ENCODE measurements at places on chromosomes 13 and 19.

GRCh38 chr13:108313382-108313781, 43.9 kb downstream of the TNFSF13B start:
- DNase-seq = no peak

- DNase-seq = no peak
Observed at GRCh38 chr19:1796395-1797142, 15.5 kb downstream of the ATP8B3 start.

- DNase-seq = no peak
Observed at GRCh38 chr19:35901854-35902661, at the start of gene HCST. HCST (plus strand) TSS chr19:35902529; CDS start chr19:35902594, 65 bp downstream.

GRCh38 chr19:2261438-2262172, 5.4 kb upstream of the JSRP1 start:
- DNase-seq = no peak

DNA sequence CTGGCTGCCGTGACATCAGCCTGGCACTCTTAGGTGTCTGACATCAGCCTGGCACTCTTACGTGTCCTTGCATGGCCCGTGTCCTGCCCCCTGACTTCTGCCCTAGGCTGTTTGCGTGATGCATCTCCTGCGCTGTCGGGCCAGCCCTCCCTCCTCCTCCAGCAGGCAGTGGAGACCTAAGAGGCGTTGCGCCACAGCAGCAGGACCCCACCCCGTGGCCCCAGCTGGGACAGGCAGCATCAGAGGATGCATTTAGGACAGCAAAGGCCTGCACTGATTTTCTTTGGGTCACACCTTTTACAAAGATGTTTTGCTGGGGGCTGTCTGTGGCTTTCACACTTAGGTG, 65.3 kb downstream of the GPR12 start:
- DNase-seq = no peak

DNA sequence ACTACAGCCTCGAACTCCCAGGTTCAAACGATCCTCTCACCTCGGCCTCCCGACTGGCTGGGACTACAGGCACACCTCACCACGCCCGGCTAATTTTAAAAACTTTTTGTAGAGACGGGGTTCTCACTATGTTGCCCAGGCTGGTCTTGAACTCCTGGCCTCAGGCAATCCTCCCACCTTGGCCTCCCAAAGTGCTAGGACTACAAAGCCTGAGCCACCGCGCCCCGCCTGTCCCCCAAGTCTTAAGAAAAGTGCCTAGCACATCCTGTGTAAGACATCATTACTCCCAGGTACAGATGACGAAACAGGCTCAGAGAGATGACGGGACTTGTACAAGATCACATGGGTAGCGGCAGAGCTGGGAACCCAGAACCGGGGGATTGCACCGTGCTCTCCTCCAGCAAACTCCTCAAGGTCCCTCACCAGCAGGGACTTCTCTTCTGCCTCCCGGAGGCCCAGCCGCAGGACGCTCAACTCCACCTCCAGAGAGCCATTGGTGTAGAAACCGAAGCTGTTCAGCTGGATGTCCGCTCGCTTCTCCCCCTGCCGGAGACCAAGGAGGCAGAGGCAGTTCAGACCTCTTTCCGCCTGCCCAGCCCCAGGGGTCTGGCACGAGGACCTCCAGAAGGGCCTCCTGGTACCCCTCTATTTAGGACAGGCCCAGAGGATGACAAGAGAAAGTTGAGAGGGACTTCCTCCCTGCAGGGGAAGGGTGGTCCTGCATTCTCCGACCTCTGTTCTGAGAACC, 1.0 kb downstream of the GPR108 start:
- peak; percentile 50 for DNase-seq

DNA sequence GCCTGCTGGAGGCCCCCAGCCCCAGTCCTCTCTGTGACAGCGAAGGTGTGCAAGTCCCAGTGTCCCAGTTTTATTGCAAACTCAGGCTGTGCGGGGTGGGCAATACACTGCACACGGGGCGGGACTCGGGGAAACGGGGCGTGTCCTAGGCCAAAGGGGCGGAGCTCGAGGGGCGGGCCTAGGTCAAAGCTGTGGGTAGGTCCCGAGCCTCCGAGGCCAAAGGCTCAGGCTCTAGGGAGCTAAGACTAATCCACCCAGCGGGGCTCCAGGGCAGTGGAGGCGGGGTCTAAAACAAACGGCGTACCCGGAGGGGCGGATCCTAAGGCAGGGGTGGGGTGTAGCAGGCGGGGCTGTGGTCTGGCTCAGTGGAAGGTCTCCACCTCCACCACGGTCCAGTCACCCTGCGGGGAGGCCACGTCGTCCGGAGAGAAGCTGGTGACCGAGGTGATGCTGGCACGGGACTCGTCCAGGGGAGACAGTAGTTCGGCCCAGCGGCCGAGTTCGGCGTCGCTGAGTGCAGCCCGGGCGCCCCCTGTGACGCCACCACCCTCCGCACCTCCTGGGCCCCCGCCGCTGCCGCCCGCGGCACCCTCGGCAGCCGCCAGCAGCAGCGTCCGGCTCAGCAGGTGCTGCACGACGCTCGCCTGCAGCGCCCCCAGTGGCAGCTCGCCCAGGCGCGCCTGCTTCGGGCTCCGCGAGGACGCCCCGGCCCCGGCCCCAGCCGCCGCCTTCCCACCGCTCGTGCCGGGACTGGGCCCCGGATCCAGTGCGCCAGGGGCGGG, 5.3 kb downstream of the PRR36 start:
- DNase-seq = peak; percentile 71

- DNase-seq = no peak
Observed at GRCh38 chr13:44263751-44264620, 109.6 kb upstream of the SERP2 start.

DNA sequence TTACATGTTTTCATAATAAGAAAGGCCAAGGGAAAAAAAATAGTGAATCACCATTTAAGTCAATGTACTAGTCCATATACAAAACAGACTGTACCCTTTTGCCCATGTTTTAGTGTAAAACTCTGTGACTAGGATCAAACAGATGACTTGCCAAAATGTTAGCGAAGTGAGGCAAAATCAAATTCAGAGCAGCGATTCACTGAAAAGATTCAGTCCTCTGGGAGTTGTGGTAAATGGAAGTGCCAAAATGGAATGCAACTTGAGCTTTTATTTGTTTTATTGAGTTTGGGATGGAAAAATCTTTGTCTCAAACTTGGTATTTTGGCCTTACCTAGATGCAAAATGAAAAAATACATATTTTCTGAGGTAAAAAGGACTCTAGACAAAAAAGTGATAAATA, 9.1 kb downstream of the CDADC1 start:
- no peak for DNase-seq

- DNase-seq = no peak
Observed at GRCh38 chr13:104024416-104025170, 958.4 kb upstream of the SLC10A2 start.

DNA sequence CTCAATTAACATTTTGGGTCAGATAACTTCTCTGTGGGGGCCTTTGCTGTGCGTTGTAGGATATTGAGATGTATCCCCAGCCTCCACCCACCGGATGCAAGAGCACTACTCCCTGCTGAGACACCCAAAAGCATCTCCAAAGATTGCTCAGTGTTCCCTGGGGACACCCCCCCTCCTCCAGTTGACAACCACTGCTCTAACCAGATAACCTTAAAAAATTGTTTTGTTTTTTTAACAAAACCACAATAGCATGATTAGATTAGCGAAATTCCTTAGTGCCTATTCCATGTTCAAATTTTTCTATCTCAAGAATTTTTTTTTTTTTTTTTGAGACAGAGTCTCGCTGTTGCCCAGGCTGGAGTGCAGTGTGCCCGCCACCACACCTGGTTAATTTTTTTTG, 2.6 kb upstream of the EPN1 start:
- no peak for DNase-seq

- no peak for DNase-seq
Observed at GRCh38 chr19:41621654-41622053, 5.2 kb downstream of the CEACAM4 start.

Data from activated gamma-delta T cell treated with anti-CD3 and anti-CD28 coated beads, Interleukin-2, amount 50 U/mL, for 16 hours (primary cell).